ENCODE measurements at places on chromosomes 11 and 22.

GRCh38 chr22:37318364-37319109 lies 36.2 kb downstream of the CYTH4 start:
- DNase-seq: no peak

GRCh38 chr11:109785714-109786113 lies 307.5 kb upstream of the ZC3H12C start:
- DNase-seq: no peak

GRCh38 chr11:82080160-82080559 lies 653.5 kb downstream of the FAM181B start:
- DNase-seq: no peak

- DNase-seq: peak; percentile 49
These were observed 579 bp downstream of the PICALM start for GRCh38 chr11:86068138-86068871.

DNA sequence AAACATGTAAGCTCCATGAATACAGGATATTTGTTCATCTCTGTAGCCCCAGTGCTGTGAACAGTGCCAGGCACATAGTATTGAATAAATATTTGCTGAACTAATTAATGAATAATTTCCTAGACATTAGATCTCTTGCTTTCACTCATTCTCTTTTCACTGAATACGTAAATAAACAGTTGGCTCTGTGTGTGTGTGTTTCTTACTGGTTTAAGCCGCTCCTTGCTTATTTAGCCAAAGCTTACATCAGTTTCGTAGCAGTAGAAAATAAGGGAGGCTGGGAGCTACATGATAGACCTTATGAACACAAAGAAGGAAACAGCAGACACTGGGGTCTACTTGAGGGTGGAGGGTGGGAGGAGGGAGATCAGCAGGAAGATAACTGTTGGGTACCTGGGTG lies 17.2 kb downstream of the KREMEN1 start:
- DNase-seq: no peak

DNA sequence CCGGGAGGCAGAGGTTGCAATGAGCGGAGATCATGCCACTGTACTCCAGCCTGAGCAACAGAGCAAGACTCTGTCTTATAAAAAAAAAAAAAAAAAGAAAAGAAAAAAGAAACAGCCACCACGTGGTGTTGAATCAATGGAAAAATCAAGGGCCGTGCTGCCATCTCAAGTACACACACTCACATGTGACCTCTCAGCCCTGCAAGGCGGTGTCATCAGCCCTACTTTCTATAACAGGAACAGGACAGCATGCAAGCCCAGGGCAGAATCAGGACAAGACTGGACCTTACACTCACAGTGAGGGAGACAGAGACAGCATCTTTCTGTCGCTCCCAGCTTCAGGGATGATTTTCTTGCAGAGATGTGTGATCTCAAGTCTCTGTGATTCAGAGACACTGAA lies 179.6 kb downstream of the MPPED1 start:
- no peak for DNase-seq

DNA sequence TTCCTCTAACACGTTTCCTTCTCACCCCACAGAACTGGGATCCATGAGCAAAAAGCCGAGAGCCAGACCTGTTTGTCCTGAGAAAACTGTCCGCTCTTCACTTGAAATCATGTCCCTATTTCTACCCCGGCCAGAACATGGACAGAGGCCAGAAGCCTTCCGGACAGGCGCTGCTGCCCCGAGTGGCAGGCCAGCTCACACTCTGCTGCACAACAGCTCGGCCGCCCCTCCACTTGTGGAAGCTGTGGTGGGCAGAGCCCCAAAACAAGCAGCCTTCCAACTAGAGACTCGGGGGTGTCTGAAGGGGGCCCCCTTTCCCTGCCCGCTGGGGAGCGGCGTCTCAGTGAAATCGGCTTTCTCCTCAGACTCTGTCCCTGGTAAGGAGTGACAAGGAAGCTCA lies 24.0 kb downstream of the CD5 start:
- peak; percentile 57 for DNase-seq

GRCh38 chr22:19291218-19291579 lies 320 bp downstream of the CLTCL1 start:
- no peak for DNase-seq

- DNase-seq: no peak
These were observed 945.0 kb downstream of the BRD1 start for GRCh38 chr22:48882636-48883200.

All from ureter (tissue), 1 donor.